ENCODE measurements at places on chromosomes 16 and 17.

DNA sequence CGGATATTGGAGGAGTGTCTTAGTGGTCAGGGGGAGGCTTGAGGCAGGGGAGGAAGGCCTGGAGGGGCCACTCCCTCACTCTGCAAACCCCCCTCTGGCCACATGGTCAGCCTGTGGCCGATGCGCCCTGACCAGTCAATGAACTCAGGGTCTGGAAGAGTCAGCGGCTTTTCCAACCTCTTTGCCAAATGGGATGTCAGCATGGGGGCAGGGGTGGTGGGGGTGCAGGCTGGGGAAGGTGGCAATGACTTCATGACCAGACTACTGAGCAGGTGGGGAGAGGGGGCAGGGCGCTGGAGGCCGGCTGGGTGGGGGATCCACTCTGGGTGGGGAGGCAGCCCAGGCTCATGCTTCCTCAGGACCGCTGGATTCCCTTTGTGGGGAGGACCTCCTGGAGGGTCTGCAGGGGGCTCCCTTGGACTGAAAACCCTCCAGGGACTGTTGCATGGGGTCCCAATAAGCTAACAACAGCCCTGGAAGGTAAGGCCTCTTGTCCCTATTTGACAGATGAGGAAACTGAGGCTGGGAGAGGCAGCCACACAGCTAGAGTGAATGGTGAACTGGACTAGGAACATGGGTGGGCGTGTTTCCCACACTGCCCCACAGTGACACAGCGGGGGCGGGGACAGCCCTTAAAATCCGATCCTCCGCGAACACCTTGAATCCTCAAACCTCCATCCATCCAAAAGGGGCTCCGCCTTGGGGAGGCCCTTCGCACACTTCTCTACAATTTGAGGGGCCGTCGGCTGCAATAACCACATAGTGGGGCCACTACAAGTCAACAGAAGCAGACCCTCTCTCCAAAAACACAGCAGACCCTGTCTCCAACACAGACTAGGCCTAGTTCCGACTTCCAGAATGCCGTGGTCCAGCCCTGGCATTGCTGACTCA lies 81.0 kb upstream of the TOB1 start:
- DNase-seq = no peak

GRCh38 chr17:65586899-65587298 lies 25.5 kb upstream of the AXIN2 start:
- no peak for DNase-seq

DNA sequence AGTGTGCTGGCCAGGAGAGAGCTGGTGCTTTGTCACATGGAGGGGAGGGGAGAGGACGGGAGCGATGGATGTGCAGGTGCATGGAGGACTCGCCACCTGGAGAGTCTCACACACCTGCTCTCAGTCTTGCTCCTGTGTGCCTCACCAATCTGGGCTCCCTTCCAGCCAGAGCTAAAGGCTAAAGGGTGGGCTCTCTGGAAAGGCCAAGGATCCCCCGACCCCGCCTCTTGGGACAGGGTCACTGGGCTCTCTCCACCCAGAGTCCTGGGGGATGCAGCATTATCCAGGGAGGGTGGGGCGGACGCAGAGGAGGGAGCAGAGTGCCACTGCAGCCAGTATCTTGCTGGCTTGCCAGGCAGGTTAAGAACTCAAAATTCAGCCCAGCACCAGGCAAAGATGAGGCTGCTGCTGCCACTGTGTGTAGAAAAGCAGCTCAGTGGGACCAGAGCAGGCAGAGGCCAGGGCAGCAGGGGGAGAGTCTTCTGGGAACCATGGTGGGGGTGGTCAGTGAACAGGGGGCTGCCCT lies 5.4 kb upstream of the STAT5B start:
- DNase-seq = no peak

- DNase-seq = no peak
Observed at GRCh38 chr17:28057731-28058246, 15.3 kb downstream of the NLK start.

DNA sequence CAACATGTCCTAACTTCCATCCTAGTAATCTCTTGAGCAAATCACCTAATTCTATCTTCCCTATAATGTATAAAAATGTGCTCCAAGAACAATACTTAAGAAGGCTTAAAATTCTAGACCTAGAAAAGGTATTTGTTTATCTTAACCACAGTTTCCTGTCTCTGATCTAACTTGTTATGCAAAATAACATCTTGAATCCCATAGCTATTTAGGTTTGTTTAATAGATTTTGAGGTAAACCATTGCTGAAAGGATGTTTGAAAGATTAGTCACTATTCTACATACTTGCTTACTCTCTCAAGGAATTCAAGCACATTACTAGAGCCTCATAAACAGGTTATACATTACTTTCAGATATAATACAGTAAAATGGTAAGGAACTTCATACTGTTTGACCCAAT lies 13.0 kb downstream of the CA10 start:
- DNase-seq = no peak

GRCh38 chr16:29992344-29992967 lies 3.0 kb downstream of the HIRIP3 start:
- DNase-seq = no peak

DNA sequence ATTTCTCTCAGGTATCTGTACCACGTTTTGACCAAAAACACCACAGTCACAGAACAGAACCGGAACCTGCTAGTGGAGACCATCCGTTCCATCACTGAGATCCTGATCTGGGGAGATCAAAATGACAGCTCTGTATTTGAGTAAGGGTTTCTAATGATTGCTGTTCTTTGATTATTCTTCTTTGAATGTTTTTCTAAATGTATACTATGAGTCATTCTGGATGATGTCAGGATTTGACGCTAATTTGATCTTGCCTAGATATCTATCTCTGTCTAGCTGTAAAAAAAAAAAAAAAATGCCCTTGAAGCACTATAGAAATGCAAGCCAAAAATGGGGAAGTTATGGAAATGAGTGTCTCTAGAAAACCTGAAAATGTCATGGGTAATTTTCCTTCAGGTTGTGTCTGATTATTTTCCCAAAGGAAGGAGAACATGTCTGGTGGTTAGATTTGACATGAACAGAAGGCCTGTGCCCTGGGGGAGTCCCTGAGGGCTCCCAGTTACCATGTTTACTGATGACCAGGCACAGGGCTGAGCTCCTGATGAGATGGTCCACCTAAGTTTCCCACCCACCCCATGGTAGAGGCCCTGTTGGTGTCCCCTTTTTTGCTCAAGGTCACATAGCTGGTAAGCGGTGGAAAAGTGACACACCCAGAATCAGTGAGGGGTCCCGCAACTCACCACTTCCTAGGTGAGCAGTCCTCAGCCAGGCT lies 13.6 kb downstream of the CLEC16A start:
- DNase-seq = no peak

DNA sequence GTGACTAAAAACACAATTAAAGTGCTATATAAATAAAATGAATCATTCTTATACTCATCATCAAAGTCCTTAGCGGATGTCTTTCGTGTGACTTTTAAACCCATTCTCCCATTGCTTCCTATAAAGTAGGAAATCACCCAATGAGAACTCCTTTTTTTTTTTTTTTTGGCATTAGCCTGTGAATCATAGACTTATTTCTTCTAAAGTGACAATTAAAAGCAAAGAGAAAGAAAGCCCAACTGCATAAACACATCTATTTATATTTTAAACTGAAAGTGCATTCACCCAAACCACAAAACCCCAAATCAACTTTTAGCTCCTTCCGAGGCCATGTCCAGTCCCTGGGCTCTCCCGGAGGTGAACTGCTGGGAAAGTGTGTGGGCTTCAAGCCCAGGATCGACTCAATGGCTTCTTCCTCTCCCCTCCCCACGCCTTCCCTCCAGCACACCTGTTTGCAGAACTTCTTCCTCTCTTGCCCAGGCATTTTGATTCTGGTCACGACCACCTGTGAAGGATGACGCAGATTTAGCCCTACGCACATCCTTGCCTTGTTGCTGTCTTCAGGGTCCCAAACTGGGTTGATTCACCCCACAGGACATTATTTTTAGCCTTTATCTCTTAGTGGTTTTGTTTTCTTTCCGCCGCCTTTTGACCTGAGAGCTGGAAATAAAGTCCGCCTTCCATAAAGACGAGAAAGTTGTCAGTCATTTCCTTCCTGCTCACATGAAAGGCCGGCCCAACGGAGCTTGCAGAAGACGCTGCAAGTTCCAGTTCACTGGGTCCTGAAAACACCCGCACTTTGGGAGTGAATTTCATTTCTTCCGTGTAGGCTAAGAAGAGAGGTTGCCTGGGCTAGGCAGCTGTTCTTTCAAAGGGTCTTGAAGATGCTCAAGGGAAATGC lies 166.8 kb downstream of the MAP2K6 start:
- peak; percentile 6 for DNase-seq

DNA sequence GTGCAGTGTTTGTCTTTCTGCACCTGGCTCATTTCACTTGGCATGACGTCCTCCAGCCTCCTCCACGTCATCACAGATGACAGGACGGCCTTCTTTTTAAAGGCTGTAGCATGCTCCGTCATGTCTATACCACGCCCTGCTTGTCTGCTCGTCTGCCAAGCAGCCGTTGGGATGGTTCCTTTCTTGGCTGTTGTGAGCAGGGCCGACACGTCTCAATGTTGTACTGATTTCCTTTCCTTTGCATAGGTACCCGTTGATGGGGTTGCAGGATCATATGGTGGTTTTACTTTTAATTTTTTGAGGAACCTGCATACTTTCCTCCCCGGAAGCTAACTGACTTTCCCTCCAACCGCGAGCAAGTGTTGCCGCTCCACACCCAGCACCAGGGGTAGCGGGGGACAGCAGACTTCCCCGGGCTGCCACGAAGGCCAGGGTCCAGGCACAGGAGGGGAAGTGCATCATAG lies 212.2 kb upstream of the ZNF469 start:
- DNase-seq = no peak

- no peak for DNase-seq
Observed at GRCh38 chr16:4612977-4613635, 1.6 kb downstream of the UBALD1 start.

DNA sequence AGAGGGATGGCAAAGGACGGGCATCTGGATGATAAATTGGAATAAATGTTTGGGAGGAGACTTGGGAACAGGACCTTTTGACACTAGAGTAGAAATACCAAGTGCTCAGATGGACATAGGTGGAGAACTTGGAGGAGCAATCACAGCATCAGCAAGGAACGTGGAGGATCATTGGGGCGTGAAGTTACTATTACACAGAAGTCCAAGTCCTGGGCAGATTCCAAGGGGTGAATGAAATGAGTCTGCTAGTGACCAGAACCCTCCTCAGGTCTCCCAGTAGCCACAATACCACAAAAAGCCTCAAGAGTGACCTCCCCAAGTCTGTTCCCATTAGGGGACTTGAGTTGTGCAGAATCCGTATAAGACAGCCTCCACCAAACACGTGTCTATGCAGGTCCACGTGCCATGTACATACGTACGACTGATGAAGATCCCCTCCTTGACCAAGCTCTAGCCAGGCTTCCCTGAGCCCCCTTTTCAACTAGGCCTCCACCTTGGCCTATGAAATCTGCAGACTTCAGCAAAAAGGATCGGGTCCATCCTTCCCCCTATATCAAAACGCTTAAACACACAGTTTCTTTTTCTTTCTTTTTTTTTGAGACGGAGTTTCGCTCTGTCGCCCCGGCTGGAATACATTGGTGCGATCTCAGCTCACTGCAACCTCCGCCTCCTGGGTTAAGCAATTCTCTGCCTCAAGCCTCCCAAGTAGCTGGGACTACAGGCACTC lies 2.2 kb downstream of the C17orf67 start:
- no peak for DNase-seq

DNA sequence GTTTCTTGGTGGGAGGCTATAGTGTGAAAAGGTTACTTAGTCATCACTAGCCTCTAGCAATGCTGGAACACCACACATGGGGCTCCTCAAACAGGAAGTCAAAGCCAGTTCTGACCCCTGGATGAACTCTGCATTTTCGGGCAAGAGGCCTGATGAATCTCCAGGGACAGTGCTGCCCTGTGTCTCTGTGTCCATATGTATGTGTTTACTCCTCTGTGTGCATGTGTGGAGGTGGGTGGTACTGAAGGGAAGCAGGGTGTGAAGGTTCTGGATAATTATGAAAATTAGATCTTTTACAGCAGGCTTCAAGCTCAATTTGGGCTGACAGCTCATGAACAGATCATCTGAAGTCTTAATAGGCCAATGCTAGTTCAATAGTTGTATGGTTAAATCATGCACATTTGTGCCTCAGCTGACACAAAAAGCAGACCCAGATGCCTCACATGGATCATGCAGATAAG lies 133.6 kb downstream of the SNX11 start:
- no peak for DNase-seq

GRCh38 chr17:61837175-61838051 lies 25.9 kb downstream of the BRIP1 start:
- DNase-seq = peak; percentile 46

DNA sequence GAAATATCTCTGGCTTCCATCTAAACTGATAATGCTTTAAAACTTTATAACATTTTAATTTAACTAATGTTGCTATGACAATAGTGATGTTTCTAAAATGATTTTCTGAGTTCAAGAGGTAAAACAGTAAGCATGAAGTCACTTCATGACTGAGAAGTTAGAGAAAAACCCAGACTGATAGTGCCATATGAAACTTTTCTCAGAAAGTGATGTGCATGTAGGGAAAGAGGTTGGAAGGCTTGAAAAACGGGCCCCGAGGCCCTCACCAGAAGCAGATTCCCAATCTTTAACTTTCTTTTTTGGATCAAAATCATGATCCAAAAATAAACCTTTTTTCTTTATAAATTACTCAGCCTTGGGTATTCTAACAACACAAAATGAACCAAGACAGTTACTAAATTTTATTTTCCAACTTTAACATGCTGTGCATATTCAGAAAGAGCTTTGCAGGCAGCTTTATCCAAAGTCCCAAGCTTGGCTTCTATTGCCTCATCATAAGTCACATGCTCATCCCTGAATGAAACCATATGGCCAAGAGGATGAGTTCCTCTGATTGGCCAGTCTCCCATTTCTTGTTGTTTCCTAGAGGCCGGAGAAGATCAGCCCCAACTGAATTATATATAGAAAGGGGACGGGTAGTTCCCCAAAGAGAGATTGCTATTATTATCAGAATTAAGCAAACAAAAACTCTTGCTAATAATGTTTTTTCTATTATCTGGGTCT lies 357.6 kb upstream of the SALL1 start:
- no peak for DNase-seq

DNA sequence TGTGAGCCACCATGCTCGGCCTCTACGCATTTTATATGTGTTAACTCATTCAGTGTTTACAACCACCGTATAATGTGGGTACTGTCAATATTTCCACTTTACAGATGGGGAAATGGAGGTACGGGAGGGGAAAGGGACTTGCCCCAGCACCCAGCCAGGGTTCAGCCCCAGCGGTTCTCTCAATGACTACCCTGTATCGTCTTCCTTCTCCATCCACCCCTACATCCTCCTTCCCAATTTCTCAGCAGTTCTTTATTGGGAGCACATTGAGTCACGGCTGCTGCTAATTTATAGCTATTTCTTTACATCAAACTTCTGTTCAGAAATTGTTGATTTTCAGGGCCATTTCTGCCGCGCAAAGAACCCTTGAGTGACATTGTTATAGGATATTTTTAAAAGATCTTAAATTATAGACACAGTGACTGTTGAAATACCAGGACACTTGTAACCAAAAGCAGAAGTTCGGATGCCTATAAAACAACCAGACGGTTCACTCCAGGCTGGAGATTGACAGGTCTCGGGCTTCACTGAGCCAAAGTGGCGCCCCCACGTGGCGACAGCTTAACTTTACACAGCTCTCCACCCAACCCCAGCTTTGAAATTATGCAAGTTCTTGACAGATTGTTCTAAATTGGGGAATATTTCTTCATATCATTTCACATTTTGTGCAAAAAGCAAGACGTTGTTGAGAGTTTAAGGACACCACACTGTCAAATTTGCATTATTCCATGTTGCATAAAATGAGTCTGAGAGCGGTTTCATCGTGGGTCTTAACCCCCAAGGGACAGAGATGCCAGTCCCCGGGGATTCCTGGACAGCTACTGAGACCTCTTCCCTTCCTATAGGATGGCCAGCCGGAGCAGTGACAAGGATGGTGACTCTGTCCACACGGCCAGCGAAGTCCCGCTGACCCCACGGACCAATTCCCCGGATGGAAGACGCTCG lies 11.8 kb downstream of the SYT17 start:
- peak; percentile 23 for DNase-seq
